Activated CD8-positive, alpha-beta T cell treated with anti-CD3 and anti-CD28 coated beads, Interleukin-2, amount 10 ng/mL, durations not matched to agents 7 days and 5 days (primary cell): ENCODE measurements at places on chromosomes 3 and 15. TPM values are rescaled to one million over a fixed set of nuclear protein-coding genes. Genes with fewer than 3 reads are reported as not detected.

The COL6A6 gene
- total RNA-seq, result not detected

DNA sequence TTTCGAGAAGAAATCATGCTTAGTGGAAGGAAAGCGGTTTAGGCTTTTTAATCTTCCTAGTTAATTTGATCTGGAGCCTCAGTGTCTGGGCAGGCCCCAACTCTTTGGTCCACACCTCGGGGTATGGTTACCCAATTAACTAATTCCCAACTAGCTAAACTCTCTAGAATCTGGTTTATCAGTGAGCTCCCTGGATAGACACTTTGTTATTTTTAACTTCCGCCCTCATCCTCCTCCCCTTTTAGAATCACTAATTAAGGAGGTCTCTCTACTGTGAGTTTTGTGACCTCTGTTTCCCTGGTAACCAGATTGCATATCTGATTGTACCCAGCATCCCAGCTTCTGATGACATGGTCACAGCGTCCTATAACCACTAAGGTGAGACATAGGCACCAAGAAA is 112.2 kb downstream of the RARB start:
- DNase-seq, result no peak
- H3K36me3 ChIP-seq, result no peaks in the 10 kb centered on the region
- no peak overlapping the region for H3K27ac ChIP-seq
- no peaks in the 10 kb centered on the region for H3K27me3 ChIP-seq
- H3K4me1 ChIP-seq, result no peaks in the 10 kb centered on the region

DNA sequence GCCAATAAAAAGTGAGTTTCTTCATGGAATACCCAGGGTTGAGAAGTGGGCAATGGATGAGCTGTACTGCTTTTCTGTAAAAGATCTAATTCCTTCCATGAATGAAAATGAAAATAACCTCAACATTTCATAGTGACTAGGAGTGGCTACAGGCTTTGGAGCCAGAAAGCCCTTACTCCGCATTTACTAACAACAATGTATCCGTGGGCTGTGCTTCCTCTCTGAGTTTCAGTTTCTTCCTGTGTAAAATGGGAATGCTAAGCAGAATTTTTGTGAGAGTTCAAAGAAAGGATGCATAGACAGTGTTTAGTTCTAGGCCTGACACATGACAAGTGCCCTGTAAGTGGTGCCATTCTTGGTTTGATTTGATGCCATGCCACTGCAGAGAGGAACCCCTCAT is 47.5 kb upstream of the TM4SF1 start:
- peaks cover 14% of the 10 kb centered on the region for H3K27me3 ChIP-seq
- H3K27ac ChIP-seq, result no peak overlapping the region
- DNase-seq, result no peak
- H3K4me1 ChIP-seq, result no peaks in the 10 kb centered on the region

- no peak for DNase-seq
- H3K27me3 ChIP-seq, result peaks cover 24% of the 10 kb centered on the region
- no peak overlapping the region for H3K4me3 ChIP-seq
- no peak overlapping the region for H3K27ac ChIP-seq
- no peaks in the 10 kb centered on the region for H3K36me3 ChIP-seq
- H3K4me1 ChIP-seq, result no peaks in the 10 kb centered on the region
These were observed 25.3 kb downstream of the RBPMS2 start for GRCh38 chr15:64749999-64750657.

DNA sequence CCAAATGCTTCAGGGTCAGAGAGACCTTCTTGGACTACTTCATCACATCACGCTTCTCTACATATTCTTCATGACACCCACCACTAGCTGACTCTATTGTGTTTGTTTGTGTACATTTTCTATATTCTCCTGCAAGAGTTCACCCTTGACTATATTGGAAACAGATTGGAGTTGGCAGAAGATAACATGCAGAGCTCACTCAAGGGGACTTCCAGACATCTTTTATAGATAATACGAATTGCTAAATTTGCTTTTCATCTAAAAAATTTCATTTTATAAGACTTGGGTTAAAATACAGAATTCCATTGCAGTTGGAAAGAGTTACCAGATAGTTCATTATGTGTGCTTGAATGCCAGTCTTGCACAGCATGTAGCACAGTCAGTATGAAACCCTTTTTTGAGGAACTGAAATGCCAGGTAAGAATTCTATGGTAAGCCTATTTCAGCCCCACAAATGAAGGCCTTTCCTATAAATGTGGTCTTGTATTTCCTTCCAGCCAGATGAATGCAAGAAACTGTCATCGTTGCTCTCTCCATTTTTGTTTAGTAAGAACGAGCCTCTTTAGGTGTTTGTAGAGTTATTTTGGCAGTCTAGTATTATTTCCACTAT is 177.6 kb downstream of the GHSR start:
- H3K27me3 ChIP-seq, result no peaks in the 10 kb centered on the region
- no peaks in the 10 kb centered on the region for H3K36me3 ChIP-seq
- H3K27ac ChIP-seq, result no peak overlapping the region
- no peak for DNase-seq
- no peaks in the 10 kb centered on the region for H3K4me1 ChIP-seq
- H3K4me3 ChIP-seq, result no peak overlapping the region

The SLC12A8 gene
- 0.50 TPM for total RNA-seq

The GAP43 gene
- total RNA-seq, result not detected

- H3K4me3 ChIP-seq, result no peak overlapping the region
- no peak for DNase-seq
- H3K4me1 ChIP-seq, result peaks cover 9% of the 10 kb centered on the region
- H3K27me3 ChIP-seq, result no peaks in the 10 kb centered on the region
- peaks cover 2% of the 10 kb centered on the region for H3K36me3 ChIP-seq
These were observed 140.2 kb downstream of the ITPR1 start for GRCh38 chr3:4633078-4634004.

The TMIE gene
- not detected for total RNA-seq

GRCh38 chr3:193590088-193590856 is 2.7 kb upstream of the OPA1 start:
- H3K27me3 ChIP-seq, result no peaks in the 10 kb centered on the region
- H3K27ac ChIP-seq, result no peak overlapping the region
- no peak overlapping the region for H3K4me3 ChIP-seq
- peaks cover 8% of the 10 kb centered on the region for H3K36me3 ChIP-seq

GRCh38 chr15:75436881-75437280 is 14.6 kb downstream of the SIN3A start:
- H3K36me3 ChIP-seq, result peaks cover 43% of the 10 kb centered on the region
- H3K27me3 ChIP-seq, result no peaks in the 10 kb centered on the region
- H3K4me3 ChIP-seq, result no peak overlapping the region
- DNase-seq, result no peak
- no peak overlapping the region for H3K27ac ChIP-seq

The HTR3E gene
- total RNA-seq, result not detected

DNA sequence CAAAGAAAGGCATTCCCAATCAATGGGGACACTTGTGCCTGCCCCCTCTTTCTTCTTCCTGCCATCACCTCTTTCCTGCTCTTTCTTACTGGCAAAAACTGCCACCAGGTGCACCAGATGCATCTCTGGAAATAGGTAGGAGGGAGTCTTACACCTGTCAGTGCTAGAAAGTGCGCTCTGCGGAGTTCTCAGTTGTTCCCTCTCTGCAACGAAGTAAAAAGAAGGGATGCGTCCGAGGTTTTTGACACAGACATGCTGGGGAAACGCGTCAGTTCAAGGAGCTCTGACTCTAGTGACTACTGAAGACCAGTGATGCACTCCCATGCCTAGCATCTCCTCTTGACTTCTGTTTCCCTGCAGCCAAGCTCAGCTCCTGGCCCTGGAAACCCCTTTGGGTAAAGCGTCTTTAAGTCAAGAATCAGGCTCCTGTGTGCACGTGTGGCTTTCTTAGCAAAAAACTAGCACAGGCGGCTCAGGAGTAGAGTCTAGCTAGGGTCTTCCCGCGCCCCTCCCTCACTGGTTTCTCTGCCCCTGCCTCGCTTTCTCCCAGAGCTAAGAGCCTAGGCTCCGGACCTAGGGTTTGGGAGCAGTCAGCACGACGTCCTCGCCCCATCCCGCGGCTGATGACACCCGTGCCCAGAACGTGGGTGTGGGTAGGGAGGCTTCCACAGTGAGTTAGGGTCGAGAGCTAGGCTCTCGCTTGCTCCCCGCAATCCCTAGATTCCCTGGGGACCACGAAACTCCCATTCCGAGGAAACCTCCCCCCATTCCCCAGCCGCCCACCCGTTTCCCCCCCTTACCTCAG is 564 bp upstream of the GRM7 start:
- peaks cover 3% of the 10 kb centered on the region for H3K36me3 ChIP-seq
- no peak for DNase-seq
- H3K27me3 ChIP-seq, result peaks cover 16% of the 10 kb centered on the region
- H3K27ac ChIP-seq, result no peak overlapping the region

GRCh38 chr3:38473229-38473628 is 19.5 kb downstream of the ACVR2B start:
- DNase-seq, result peak; percentile 5
- H3K36me3 ChIP-seq, result peaks cover 10% of the 10 kb centered on the region
- no peaks in the 10 kb centered on the region for H3K27me3 ChIP-seq

The FGF12 gene
- total RNA-seq, result not detected

- peaks cover 22% of the 10 kb centered on the region for H3K36me3 ChIP-seq
- H3K27me3 ChIP-seq, result no peaks in the 10 kb centered on the region
- H3K4me1 ChIP-seq, result peaks cover 29% of the 10 kb centered on the region
- no peak for DNase-seq
These were observed 7.0 kb downstream of the EBLN2 start for GRCh38 chr3:73068419-73068818.

GRCh38 chr15:98442901-98443300 is 205.4 kb upstream of the IGF1R start:
- H3K4me3 ChIP-seq, result no peak overlapping the region
- no peaks in the 10 kb centered on the region for H3K36me3 ChIP-seq
- no peak overlapping the region for H3K27ac ChIP-seq
- DNase-seq, result no peak
- peaks cover 9% of the 10 kb centered on the region for H3K27me3 ChIP-seq

The ARHGEF26 gene
- total RNA-seq, result not detected

- peaks cover 11% of the 10 kb centered on the region for H3K27me3 ChIP-seq
- no peak overlapping the region for H3K27ac ChIP-seq
- H3K36me3 ChIP-seq, result no peaks in the 10 kb centered on the region
- H3K4me1 ChIP-seq, result no peaks in the 10 kb centered on the region
These were observed 35.5 kb downstream of the DUT start for GRCh38 chr15:48366584-48367312.

The CPN2 gene
- not detected for total RNA-seq

The C3orf62 gene
- 10.4 TPM for total RNA-seq

The MAP4 gene
- 119 TPM for total RNA-seq

GRCh38 chr15:40388941-40389823 is 6.7 kb downstream of the KNSTRN start:
- H3K4me1 ChIP-seq, result peaks cover 13% of the 10 kb centered on the region
- no peak for DNase-seq
- H3K27ac ChIP-seq, result no peak overlapping the region
- H3K4me3 ChIP-seq, result no peak overlapping the region
- H3K27me3 ChIP-seq, result no peaks in the 10 kb centered on the region
- peaks cover 79% of the 10 kb centered on the region for H3K36me3 ChIP-seq

The AVEN gene
- 8.7 TPM for total RNA-seq

DNA sequence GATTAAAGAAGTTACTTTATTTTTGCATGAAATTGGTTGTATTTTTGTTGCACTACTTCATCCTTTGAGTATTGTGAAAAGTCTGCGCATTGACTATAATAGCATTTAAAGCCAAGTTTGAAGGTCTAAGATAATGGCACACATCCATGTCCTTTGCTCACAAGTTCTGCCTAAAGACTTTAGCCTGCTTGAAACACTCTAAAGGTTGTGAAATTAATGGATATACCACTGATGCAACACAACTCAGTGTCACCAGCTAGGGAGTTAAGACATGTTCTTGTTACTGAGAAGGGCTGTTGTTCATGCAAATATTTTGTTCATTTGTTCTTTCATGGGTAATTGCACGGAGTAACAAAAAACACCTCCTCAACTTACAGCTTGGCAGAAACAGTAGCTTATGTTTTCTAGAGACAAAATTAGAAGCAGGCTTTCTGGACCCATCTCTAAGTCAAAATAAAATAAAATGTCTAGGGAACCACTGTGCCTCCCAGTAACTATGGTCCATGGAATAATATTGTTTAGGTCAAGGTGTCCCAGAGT is 83.9 kb downstream of the PPARG start:
- no peak overlapping the region for H3K27ac ChIP-seq
- no peaks in the 10 kb centered on the region for H3K4me1 ChIP-seq
- peaks cover 22% of the 10 kb centered on the region for H3K27me3 ChIP-seq
- H3K36me3 ChIP-seq, result no peaks in the 10 kb centered on the region

GRCh38 chr3:55675478-55675877 is 188.4 kb upstream of the WNT5A start:
- no peaks in the 10 kb centered on the region for H3K4me1 ChIP-seq
- no peaks in the 10 kb centered on the region for H3K36me3 ChIP-seq
- no peaks in the 10 kb centered on the region for H3K27me3 ChIP-seq

GRCh38 chr3:38131621-38132369 is 5.1 kb downstream of the ACAA1 start:
- no peak overlapping the region for H3K27ac ChIP-seq
- H3K36me3 ChIP-seq, result peaks cover 70% of the 10 kb centered on the region
- H3K4me3 ChIP-seq, result no peak overlapping the region
- H3K27me3 ChIP-seq, result no peaks in the 10 kb centered on the region
- H3K4me1 ChIP-seq, result peaks cover 43% of the 10 kb centered on the region

GRCh38 chr3:177610262-177610661 is 413.0 kb upstream of the TBL1XR1 start:
- H3K4me1 ChIP-seq, result peaks cover 13% of the 10 kb centered on the region
- no peak for DNase-seq
- H3K27me3 ChIP-seq, result no peaks in the 10 kb centered on the region
- H3K27ac ChIP-seq, result no peak overlapping the region
